ENCODE measurements at places on chromosomes 5 and 9. TPM values are rescaled to one million over a fixed set of nuclear protein-coding genes. Genes with fewer than 3 reads are reported as not detected.

Gene RNF145
- total RNA-seq = 78.3 TPM

Gene EFNA5
- 1.1 TPM for total RNA-seq

Gene FAM153A
- total RNA-seq = 0.10 TPM

Gene EGFLAM
- total RNA-seq = 2.9 TPM

Gene CNTLN
- 10.0 TPM for total RNA-seq

Gene C8G
- 0.72 TPM for total RNA-seq

Gene C9
- total RNA-seq = not detected

Gene CTSV
- 0.17 TPM for total RNA-seq

Gene RNF208
- total RNA-seq = 2.8 TPM

Gene SH2D3C
- total RNA-seq = 2.2 TPM

Gene BARHL1
- not detected for total RNA-seq

Gene IFNE
- total RNA-seq = 10.4 TPM

Gene PFN3
- total RNA-seq = not detected

Gene SLC34A1
- not detected for total RNA-seq

All from smooth muscle cell of the pulmonary artery (primary cell).